ENCODE measurements at places on chromosomes 7 and 10.

DNA sequence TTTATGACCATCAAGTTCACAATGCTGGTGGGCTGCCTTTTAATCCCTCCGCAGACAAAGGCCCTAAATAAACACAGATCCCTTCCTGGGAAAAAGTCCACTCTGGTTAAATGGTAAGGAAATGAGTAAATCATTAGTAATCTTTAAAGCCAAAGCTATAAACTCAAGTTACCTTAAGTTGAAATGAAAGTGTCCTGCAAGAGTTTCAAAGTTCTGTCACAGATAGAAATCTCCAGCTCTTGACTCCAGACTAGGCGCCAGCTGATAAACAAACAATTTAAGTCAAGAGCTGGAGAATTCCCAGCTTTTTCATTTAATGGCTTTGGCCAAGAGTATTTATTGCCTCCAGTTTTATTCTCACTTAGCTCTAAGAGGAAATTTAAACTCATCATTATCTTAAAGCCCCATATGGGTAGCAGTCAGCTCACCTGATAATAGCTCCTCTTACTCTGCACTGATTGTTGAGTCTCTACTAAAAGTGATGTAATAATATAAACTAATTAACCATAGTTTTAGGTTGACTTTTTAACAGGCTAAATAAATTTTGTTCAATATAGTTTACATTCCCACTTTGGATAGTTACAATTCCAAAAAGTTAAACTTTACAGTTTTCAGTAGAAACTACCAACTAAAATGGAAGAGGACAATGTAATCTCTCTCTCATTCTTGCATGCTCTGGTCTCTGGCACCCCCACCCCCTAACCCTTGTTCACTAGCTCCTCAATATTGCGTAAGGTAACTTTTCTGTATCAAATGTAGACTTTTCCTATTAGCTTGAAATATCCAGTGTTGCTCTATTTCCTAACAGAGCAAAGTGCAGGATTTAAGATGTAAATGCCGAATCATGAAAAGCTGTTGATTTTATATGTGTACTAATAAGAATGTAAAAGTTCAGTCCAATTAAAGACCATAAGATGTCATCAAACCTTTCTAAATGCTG lies 56.1 kb downstream of the HIBADH start:
- no peak for DNase-seq
- H3K36me3 ChIP-seq = no peaks in the 10 kb centered on the region
- H3K4me3 ChIP-seq = no peak overlapping the region
- no peak overlapping the region for H3K27ac ChIP-seq
- H3K4me1 ChIP-seq = no peaks in the 10 kb centered on the region
- H3K27me3 ChIP-seq = no peaks in the 10 kb centered on the region

- no peak overlapping the region for H3K27ac ChIP-seq
- no peak for DNase-seq
- peaks cover 54% of the 10 kb centered on the region for H3K36me3 ChIP-seq
- no peak overlapping the region for H3K4me3 ChIP-seq
Observed at GRCh38 chr10:1107679-1108078, 51.5 kb downstream of the WDR37 start.

- no peak for DNase-seq
- peaks cover 4% of the 10 kb centered on the region for H3K4me1 ChIP-seq
- no peak overlapping the region for H3K4me3 ChIP-seq
- no peaks in the 10 kb centered on the region for H3K36me3 ChIP-seq
Observed at GRCh38 chr10:114766470-114766869, 55.1 kb upstream of the FHIP2A start.

- H3K27ac ChIP-seq = no peak overlapping the region
- no peaks in the 10 kb centered on the region for H3K36me3 ChIP-seq
- DNase-seq = no peak
Observed at GRCh38 chr7:117248829-117249228, 74.0 kb downstream of the WNT2 start.

GRCh38 chr7:63042730-63043511 lies 955.7 kb upstream of the ZNF722 start:
- no peaks in the 10 kb centered on the region for H3K36me3 ChIP-seq
- no peaks in the 10 kb centered on the region for H3K27me3 ChIP-seq
- no peak overlapping the region for H3K4me3 ChIP-seq
- H3K27ac ChIP-seq = no peak overlapping the region
- H3K4me1 ChIP-seq = no peaks in the 10 kb centered on the region

DNA sequence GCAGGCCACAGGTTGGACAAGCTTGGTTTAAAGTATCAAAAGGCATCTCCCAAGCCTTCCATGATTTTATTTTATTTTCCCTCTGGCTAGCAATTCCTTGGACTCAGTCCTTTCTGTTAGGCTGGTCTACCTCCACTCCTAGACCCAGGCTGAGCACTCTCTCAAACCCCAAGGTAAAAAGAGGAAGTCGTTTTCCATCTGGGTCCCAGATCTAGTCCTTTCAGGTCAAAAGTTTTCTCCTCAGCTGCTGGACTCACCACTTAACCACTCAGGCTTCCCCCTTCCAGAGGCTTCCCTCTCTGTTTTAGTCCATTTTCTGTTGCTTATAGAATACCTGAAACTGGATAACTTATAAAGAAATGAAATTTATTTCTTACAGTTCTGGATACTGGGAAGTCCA lies 252.3 kb upstream of the MKLN1 start:
- peaks cover 6% of the 10 kb centered on the region for H3K36me3 ChIP-seq
- DNase-seq = no peak
- no peak overlapping the region for H3K4me3 ChIP-seq
- H3K27me3 ChIP-seq = no peaks in the 10 kb centered on the region
- no peak overlapping the region for H3K27ac ChIP-seq

DNA sequence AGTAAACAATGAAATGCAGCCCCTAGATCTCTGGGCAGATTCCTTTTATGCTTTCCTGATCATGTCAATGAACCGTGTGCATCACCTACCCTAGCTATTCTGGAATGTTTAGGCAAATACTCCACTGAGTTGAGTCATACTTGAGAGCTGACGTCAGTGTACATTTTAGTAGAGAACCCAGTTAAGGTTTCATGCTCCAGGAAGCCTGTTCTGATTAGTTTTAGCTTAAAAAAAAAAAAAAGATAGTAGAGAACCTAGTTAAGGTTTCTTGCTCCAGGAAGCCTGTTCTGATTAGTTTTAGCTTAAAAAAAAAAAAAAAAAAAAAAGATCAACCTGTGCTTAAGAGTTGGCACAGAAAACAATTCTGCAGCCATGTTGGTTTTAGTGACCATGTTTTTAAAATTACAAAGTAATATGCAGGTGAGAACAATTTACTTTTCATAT lies 3.7 kb upstream of the MCU start:
- no peak for DNase-seq
- no peaks in the 10 kb centered on the region for H3K27me3 ChIP-seq
- peaks cover 5% of the 10 kb centered on the region for H3K4me1 ChIP-seq
- H3K4me3 ChIP-seq = no peak overlapping the region
- no peak overlapping the region for H3K27ac ChIP-seq
- no peaks in the 10 kb centered on the region for H3K36me3 ChIP-seq

GRCh38 chr10:120984221-120984620 lies 133.1 kb downstream of the WDR11 start:
- H3K27me3 ChIP-seq = no peaks in the 10 kb centered on the region
- no peak overlapping the region for H3K27ac ChIP-seq
- peaks cover 3% of the 10 kb centered on the region for H3K4me1 ChIP-seq
- H3K36me3 ChIP-seq = no peaks in the 10 kb centered on the region
- DNase-seq = no peak

- no peaks in the 10 kb centered on the region for H3K4me1 ChIP-seq
- H3K27ac ChIP-seq = no peak overlapping the region
- no peaks in the 10 kb centered on the region for H3K36me3 ChIP-seq
- DNase-seq = no peak
- H3K27me3 ChIP-seq = no peaks in the 10 kb centered on the region
- no peak overlapping the region for H3K4me3 ChIP-seq
Observed at GRCh38 chr7:137611606-137612005, 235.2 kb downstream of the DGKI start.

DNA sequence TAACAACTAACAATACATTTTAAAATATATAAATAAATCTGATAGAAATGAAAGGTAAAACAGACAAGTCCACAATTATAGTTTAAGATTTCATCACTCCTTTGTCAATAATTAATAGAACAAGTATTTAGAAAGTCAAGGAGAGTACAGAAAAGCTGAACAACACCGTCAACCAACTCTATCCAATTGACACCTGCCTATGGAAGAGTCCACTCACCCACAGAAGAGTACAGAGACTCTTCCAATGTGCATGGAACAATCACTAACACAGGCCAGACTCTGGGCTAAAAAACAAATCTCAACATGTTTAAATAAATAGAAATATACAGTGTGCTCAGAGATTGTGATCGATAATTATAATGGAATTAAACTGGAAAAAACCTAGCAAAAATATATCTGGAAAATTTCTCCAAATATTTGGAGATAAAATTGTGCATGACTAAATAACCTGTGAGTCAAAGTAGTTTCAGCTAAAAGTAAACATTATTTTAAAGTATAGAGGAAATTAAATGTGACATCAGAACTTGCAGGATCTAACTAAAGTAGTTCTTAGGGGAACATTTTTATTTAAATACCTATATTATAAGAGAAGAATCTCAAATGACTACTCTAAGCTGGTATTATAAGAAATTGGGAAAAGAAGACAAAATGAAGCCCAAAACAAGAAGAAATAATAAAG lies 109.9 kb upstream of the EGFR start:
- no peak for DNase-seq
- H3K4me1 ChIP-seq = no peaks in the 10 kb centered on the region
- no peaks in the 10 kb centered on the region for H3K36me3 ChIP-seq
- H3K27me3 ChIP-seq = no peaks in the 10 kb centered on the region

- H3K27ac ChIP-seq = no peak overlapping the region
- no peak for DNase-seq
Observed at GRCh38 chr10:43264344-43264964, 2.4 kb downstream of the RASGEF1A start.

GRCh38 chr7:81624021-81624592 lies 145.7 kb downstream of the HGF start:
- H3K27me3 ChIP-seq = no peaks in the 10 kb centered on the region
- no peak overlapping the region for H3K4me3 ChIP-seq
- H3K27ac ChIP-seq = no peak overlapping the region
- no peaks in the 10 kb centered on the region for H3K36me3 ChIP-seq

DNA sequence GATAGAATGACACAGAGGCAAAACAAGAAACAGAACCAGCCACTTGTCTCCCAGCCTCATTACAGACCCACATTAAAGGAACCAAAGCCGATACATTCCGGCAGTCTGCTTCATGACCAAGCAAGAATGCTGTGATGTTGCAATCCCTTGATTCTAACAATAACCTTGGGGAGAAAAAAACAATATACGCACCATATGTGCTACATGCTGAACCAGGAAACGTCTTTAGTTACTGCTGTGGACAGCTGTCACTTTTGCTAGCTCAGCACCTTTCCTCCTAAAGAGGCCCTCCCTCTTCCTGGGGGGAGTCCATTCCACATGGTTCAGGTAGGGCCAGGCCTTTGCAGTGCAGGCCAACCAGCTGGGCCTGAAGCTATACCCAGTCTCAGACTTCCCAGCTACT lies 79.1 kb downstream of the PRTFDC1 start:
- DNase-seq = no peak
- H3K27ac ChIP-seq = no peak overlapping the region

DNA sequence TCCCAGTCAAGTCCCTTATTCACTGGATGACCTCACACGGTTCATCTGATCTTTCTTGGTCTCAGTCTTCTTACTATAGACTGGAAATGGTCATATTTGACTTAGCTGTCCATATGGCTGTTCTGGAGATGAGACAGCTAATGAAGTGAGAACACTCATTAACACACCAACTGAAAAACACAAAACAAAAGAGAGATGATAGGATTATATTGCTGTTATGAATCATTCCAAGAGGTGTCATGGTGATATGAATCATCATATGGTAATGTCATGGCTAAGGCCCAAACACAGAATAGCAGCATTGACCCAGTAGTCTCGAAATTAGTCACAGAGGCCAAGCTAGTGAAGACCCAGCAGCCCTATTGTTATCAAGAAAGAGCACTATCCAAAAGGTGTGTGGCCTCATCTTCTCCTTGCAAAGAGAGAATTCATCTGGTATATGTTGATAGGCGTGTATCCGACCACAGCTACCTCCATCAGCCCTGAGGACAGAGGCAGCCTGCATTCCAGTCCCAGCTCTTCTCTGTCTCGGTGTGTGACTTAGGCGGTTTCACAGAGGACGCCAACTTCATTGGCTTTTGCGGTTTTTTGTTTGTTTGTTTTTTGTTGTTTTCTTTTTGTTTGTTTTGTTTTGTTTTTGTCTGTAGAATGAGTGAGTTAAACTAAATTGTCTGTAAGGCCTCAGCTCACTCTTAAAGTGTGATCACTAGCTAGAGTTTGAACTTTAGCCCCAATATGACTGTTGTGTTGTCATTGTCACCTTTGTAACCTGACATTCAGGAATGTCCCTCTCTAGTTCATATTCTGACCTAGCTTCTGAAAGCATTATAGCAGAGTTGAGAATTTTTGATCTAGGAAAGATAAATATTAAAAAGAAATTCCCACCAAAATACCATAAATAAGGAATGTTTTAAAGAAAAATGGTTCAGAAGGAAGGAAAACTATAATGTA lies 97.4 kb upstream of the PDCD4 start:
- no peaks in the 10 kb centered on the region for H3K27me3 ChIP-seq
- no peak overlapping the region for H3K4me3 ChIP-seq
- H3K4me1 ChIP-seq = no peaks in the 10 kb centered on the region
- no peak for DNase-seq

DNA sequence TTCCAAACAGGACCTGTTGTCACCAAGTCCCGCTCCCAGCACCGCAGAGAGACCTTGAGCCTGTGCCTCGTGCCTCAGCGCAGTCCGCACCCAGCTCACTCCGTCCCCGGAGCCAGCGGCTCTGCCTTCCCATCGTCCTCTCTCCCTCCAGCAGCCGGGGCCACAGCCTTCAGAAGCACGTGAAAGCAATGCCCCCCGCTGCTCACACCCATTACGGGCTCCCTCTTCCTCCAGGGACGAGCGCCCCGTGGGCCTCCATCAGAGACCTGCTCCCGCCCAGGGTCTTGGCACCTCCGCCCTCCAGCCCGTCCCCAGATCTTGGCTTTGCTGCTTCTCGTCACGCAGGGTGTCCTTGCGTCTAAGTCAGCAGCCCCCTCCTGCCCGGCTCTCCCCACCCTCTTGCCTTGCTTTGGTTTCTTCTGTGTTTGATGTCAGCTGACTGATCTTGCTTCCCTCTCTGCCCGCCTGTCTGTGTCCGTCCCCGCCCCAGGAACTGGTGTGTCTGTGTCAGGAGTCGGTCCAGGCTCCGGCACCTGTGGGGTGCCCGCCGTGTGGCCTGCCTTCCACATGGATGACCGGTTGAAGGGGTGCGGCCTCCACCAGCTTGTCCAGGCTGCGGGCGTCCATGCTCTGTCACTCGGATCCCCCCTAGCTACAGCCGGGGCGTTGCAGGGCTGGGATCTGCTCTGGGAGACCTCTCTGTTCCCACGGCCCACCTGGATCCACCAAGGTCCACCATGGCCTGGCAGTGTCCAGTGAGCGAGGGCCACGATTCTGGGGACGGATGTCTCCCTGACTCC lies 61.9 kb downstream of the FOXL3 start:
- H3K27ac ChIP-seq = no peak overlapping the region
- H3K4me1 ChIP-seq = no peaks in the 10 kb centered on the region
- H3K36me3 ChIP-seq = no peaks in the 10 kb centered on the region
- H3K4me3 ChIP-seq = no peak overlapping the region
- DNase-seq = no peak
- no peaks in the 10 kb centered on the region for H3K27me3 ChIP-seq

GRCh38 chr7:93219868-93220267 lies 6.4 kb downstream of the HEPACAM2 start:
- H3K4me3 ChIP-seq = no peak overlapping the region
- no peak for DNase-seq
- H3K27me3 ChIP-seq = no peaks in the 10 kb centered on the region
- no peaks in the 10 kb centered on the region for H3K4me1 ChIP-seq
- H3K27ac ChIP-seq = no peak overlapping the region

Data from thoracic aorta (tissue), 2 donors.